ENCODE measurements at places on chromosomes 3 and 15.
A peak's percentile ranks its signal among the peaks of the same experiment; 100 is the strongest.

DNA sequence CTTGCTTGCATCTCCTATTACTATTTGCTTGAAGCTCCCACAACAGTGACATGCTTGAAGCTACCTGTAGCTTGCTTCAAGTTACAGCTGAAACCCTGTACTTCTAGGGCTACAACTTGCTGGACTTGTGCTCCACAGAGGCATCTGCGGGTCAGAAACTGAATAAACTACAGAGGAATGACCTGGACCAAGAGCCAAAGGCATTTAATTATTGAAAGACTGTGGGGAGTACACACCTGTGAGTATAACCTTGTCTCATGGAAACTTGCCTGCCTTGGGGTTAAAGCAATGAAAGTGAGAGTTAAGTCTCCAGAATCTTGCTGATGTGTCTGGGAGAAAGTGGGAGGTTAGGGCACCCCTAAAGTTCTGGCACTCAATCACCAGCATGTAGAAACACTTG, 69.8 kb downstream of the UMPS start:
- no peak for DNase-seq

GRCh38 chr3:136685882-136686281, 66.3 kb downstream of the STAG1 start:
- no peak for DNase-seq

GRCh38 chr15:41438206-41438605, 21.3 kb downstream of the RTF1 start:
- peak; percentile 15 for DNase-seq

DNA sequence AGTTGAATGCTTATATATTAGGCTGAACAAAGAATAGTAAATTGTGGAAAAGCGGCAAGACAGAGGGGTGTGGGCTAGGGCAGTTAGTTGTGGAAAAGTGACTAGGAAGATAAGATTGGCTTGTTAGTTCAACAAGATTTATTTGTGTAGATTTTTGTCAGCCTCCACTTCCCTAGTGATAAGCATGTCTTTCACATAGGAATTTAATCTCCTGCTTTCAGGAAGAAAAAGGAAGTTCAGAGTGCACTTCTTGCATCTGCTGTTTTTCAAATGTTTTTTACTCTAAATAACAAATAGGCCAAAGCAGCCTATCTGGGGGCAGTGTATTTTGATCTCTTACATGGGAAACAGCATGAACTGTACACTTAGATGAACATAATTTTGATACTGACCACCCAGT, 919.9 kb downstream of the NAALADL2 start:
- no peak for DNase-seq

DNA sequence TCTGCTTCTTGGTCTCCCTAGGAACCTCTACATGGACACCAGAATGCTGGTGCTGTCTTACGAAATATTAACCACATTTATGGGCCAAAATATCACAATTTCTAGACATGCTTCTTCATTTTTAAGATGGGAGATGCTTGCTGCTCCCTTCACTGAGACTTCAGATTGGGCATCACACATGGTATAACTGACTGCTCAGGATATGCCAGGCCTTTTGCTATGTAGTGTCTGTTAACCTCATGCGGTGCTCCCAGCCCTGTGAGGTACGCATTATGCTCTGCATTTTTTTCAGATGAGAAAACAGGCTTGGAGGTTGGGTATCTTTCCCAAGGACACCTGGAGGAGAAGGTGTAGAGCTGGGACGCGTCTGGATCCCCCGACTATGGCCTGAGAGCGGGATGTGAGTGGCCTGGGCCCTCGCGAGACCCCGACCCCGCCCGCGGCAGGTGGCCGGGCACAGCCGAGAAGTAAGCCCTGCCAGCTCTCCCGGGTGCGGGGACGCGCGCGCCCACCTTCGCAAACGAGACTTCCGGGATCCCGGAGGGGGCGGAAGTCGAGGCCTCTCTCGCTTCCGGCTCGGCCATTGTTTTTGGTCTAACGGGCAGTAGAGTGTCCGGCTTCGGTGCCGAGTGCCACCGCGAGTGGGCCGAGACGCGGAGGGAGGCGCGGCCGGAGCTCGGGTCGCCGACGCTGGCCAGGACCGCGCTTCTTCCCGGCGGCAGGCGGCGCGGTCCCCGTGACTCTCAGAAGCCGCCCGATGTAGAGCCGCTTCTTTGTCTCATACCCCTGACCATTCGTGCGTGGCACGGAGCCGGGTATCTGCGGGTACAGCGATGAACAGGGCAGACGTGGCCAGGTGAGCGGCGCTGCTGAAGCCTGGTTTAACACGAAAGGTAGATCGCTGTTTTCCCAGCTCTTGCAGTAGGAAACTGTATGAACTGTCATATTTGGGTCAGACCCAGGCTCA, at the start of gene ZKSCAN7:
Gene ZKSCAN7, plus strand, starts transcription at position 568 of the 967 bp plus-strand sequence. CDS start 1,855 bp downstream, outside the sequence.
- peak; percentile 55 for DNase-seq

DNA sequence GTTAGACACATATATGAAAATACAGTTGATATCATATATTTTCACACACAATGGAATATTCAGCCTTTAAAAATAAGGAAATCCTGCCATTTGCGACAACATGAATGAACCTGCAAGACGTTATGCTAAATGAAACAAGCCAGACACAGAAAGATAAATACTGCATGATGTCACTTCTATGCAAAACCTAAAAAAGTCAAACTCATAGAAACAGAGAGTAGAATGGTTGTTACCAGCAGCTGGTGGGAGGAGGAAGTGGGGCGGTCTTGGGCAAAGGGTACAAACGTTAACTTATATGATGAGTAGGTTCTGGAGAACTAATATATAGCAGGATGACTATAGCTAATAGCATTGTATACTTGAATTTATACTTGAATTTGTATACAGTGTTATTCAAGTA, 213.2 kb upstream of the NR2F2 start:
- no peak for DNase-seq

- no peak for DNase-seq
Measured at GRCh38 chr3:54793171-54793570, 134.7 kb downstream of the LRTM1 start.

GRCh38 chr3:129023909-129024308, 22.8 kb downstream of the EFCC1 start:
- no peak for DNase-seq

- DNase-seq = peak; percentile 67
Measured at GRCh38 chr3:194058189-194058571, 77.8 kb upstream of the HES1 start.

DNA sequence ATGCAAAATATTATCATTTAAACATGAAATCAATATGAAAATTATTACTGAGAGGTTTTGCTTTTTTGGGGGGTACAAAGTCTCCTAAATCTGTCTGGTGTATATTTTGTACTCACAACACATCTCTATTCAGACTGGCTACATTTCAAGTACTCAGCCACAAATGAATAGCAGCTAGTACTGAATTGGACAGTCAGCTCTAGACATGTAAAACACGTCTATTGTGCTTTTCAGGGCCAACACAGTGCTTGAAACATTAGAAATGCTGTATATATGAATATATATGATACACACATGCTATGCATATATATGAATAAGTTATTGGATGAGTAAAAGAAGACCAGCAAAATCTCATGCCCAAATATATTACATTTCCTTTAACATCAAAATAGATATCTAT, 103.8 kb upstream of the CFAP20DC start:
- DNase-seq = no peak

DNA sequence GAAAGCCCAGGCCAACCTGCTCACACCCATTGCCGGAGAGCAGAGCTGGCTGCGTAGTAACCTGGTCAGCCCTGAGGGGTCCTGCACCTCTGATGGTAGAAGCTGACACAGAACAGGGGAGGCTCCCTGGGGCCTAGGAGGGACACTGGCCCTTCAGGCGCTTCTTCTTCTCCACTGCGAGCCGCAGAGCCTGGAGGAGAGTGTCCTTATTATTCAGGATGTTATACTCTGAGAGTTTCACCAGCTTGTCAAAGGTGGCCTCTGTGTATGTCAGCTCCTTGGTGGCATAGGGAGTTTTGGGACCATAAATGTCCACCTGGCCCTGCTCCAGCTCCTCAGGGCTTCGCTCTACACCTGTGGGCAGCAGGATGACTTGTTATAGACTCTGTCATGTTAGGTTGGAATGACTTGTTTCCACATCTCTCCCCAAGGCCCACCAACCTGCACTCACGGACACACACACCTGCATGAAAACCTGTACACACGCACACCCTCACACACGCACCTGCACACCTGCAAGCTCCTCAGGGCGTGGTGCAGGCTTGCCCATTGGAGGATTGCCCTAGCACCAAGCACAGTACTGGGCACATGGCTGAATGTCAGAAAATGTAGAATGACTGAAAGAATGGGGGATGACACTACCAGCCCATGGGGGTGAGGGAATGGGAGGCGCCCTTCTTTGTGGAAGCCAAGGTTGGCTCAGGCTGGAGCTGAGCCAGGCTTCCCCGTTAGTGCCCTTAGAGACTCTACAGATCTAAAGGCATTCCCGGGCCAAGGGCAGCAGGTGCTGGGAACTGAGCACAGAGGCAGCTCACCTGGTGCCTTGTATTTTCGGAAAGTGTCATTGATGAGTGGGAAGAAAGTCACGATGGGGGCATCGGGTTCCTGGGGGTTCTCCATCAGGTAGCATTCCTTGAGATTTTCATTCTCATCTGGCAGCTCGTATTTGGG, 11.5 kb upstream of the EHD4 start:
- DNase-seq = no peak

DNA sequence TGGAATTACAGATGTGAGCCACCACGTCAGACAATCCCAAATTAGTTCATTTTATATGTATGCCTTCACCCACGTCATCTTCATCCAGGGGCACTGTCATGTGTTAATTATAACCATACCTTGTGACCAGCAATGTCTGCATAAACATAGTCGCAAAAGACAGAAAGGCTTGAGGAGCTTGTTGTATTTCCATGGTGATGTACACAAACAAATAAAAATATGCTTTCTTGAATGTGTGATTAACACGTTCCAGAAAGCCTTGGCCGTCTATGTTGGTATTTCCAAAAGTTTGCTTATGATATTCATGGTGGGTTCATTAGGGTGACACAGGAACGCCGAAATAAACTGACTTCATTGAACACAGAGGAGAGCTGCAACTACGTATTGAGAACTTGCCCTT, 524.7 kb upstream of the ZNF717 start:
- DNase-seq = no peak

Data from astrocyte of the spinal cord (primary cell).